Stimulated activated CD8-positive, alpha-beta memory T cell treated with anti-CD3 and anti-CD28 coated beads, Interleukin-12 subunit alpha, Interleukin-12 subunit beta, amount 100 ng/mL, for 4 hours (primary cell): ENCODE measurements at places on chromosomes 12 and 14.

DNA sequence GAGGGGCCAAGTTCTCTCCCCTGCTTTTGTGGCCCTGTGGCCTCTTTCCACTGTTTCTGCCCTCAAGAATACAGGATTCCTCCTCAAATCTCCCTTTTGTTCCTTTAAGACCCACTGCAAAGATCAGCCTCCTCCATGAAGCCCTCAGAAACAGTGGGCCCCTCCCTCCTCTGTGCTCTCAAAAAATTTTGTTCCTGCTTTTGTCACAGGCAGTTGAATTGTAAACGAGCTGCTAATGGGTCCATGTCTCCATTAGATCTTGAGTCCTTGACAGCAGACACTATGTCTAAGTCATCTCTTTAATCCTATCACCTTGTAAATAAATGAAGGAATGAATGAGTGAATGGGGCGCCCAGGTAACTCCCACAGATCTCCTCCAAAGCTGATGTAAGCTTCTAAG is 175.2 kb downstream of the ESRRB start:
- no peak for DNase-seq

DNA sequence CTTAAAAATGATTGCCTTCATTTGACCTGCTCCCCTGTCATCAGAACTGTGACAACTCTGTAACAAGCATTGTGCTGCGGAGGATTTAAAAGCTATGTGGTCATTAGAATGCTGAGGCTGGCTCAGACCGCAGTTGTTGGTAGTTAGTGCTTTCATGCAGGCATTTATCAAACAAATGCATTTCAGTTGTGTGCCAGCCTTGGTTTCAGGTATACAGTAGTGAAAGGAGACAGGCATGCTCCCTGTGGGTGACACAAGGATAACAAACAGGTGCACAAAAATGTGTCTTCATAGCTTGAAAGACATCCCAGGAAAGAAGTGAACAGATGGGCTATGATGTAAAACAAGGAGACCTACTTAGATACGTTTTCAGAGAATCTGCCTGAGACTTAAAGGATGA is 60.6 kb downstream of the MARK3 start:
- no peak for DNase-seq

- DNase-seq, result no peak
Measured at GRCh38 chr14:71388336-71388735, 481.1 kb downstream of the PCNX1 start.

GRCh38 chr14:100224229-100224866 is 14.6 kb upstream of the YY1 start:
- no peak for DNase-seq

DNA sequence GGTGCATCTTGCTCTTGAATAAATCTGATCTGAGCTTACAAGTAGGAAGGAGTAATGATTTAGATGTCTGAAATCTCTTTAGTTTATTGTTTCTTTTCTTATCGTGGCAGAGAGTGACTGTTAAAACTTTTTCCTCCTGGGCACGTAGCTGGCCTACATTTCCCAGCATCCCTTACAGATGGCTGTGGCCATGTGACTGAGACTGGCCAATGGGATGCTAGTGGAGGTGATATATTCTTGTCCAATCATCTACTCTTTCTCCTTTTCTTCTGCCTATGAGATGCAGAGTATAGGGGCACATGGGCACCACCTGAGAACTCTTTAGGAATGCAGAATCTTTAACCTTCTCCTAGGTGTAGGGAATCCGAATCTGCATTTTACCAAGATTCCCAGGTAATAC is 237.3 kb downstream of the RGS6 start:
- no peak for DNase-seq

DNA sequence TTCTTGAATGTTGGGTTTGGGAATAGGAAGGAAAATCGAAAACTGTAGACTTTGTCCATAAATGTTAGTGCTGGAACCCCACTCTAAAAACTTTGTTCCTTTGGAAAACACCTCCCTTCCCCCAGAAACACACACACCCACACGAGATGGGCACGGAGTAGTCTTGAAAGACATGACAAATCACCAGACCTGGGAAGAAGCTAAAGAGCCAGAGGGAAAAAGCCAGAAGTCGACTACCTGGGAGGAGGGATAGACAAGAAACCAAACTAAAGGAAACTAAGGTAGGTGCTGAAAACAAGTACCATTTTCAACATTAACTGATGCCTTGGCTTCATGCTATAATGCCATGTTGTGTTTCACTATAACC is 925 bp upstream of the NANOG start:
- no peak for DNase-seq

- DNase-seq, result no peak
Measured at GRCh38 chr14:80475074-80475473, 263.8 kb upstream of the DIO2 start.

DNA sequence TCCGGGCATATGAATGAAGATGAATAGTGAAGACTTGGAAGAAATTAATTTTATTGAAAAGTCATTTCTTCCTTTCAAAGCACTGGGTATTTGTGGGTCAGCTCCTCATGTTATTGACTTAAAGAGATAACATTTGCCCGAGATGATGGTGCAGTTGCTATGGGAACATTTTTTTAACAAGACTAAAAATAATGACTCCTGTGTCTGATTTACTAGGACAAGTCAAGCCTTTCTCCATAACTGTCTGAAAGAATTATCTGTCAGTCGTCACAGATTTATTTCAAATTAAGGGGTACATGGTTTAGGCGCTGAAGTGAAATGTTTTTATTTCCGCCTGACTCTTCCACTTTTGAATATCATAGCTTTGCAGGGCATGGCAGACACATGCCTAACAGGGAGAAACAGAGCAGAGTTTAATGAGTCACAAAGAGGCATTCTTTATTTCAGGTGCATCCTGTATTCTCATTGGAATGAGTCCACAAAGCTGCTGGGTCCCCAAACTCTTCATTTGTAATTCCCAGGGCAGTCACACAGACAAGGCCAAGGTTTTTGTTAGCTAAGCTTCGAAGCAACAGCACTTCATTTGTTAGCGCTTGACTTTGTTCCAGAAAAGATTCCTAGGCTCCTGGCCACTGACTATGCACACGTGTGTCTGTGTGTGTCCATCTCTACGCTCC is 4.3 kb upstream of the GPHB5 start:
- DNase-seq, result no peak

GRCh38 chr14:104356738-104357688 is 218.6 kb downstream of the KIF26A start:
- no peak for DNase-seq
